ENCODE measurements at places on chromosomes 7 and 10. TPM values are rescaled to one million over a fixed set of nuclear protein-coding genes. Genes with fewer than 3 reads are reported as not detected.

Gene SEMA3A
- total RNA-seq = 1.7 TPM

GRCh38 chr7:99002148-99002826 is 124.0 kb downstream of the TRRAP start:
- no peak for DNase-seq

DNA sequence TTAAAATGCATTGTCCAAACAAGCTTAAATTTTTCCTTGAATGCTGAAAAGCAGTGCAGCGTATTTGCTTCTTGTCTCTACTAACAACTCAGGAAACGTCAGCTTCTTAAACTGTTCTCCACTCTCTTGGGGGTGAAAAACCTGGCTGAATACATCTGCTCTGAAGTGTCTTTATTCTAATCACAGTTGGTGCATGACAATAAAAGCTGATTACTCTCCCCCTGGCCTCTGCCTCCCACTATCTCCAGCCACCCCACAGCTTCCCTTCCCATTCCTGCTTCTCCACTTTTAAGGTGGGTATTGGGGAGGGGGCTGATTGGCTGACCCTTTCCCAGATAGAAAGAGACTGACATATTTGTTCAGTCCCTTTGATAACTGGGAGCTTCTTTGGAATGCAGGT is 456.0 kb downstream of the SORCS1 start:
- no peak for DNase-seq

Gene NRAP
- not detected for total RNA-seq
